ENCODE measurements at places on chromosomes 7 and 10.

DNA sequence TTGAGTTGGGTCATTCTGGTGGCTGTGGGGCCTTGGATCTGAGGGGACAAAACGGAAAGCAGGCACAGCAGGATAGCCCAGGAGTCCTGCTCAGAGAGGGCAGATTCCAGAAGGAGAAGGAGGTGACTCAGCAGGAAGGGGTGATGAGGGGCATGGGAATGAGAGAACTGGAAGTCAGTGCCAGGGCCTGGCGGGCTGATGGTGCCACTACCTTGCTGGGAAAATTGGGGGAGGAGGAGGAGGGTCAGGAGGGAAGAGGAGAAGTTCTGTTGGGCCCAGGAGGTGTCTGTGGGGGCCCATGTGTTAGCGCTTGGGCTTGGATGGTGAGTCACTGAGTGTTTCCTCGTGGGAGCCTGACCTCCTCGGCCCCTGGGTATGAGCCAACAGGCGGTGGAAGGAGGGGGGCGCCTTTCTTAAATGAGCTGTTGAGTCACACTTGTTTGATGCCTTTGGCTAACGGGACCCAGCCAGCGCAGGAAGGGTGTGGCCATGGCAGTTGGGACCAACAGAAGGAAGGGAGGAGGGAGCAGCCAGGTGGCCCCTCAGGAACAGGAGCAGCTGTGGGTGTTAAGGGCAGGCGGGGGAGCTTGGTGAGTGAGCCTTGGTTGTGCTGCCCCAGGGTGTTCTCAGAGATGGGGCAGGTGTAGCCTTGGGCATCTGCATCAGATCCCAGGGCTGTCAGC lies 130.0 kb upstream of the BTBD16 start:
- DNase-seq: peak; percentile 85

GRCh38 chr10:71806704-71807556 lies 33.6 kb upstream of the VSIR start:
- no peak for DNase-seq

DNA sequence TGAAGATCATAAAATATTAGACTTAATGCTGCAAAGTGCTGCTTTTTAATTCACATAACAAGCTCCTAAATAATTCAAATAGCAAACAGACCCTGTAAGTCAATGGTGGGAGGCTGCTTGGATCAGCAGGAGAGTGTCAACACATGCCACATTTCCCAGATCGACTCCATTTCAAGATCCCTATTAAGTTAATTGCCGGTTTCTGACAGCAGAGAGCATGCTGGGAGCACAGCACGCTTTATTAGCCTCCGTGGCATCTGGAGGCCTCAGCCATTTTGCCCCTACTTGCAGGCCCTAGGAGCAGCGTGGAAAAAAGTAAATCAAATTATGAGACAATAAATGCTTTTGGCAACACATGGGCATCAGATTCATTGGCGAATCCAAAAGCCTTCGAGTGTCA lies 201.0 kb downstream of the EMX2 start:
- DNase-seq: no peak

GRCh38 chr7:140867467-140868462 lies 57.0 kb downstream of the BRAF start:
- DNase-seq: no peak

DNA sequence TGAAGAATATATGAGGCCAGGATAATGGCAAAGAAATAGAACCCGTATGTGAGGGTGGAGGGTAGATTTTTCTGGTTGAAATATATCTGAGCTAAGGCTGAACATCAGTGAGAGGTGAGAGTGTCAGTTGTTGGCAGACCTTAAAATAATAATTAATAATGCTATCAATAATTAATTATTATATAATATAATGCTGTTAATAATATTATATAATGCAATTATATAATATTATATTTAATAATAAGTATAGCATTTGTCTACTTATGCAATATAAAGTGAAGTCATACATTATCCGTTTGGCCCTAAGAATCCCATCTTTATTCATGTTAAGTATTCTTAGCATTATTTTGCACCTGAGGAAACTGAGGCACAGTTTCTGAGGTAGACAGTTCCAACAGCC lies 269.9 kb upstream of the FZD8 start:
- DNase-seq: no peak

GRCh38 chr10:43322769-43323168 lies 48.7 kb upstream of the FXYD4 start:
- DNase-seq: peak; percentile 83

- no peak for DNase-seq
Observed at GRCh38 chr7:136900005-136900404, 31.6 kb downstream of the CHRM2 start.

GRCh38 chr7:94957061-94957460 lies 49.7 kb downstream of the PPP1R9A start:
- DNase-seq: no peak

- DNase-seq: no peak
Observed at GRCh38 chr7:85583131-85583953, 396.5 kb upstream of the SEMA3D start.

DNA sequence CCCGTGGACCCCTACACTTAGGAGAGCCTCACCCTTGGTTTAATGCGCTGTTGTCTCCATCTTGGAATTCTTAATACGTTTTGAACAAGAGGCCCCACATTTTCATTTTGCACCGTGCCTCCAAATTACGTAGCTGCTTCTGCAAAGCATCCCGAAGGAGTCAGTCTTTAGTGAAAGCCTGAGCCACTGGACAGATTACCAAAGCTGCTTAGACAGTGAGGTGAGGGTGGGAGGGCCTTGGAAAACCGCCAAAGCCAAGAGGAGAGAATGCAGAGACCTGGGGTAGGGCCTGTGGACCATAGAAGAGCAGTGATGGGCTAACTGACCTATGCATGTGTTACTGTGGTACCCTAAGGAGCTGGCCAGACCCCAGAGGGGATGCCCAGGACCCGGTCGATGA lies 4.2 kb upstream of the TCAF1 start:
- no peak for DNase-seq

- DNase-seq: no peak
Observed at GRCh38 chr10:71173466-71173865, 38.9 kb upstream of the UNC5B start.

DNA sequence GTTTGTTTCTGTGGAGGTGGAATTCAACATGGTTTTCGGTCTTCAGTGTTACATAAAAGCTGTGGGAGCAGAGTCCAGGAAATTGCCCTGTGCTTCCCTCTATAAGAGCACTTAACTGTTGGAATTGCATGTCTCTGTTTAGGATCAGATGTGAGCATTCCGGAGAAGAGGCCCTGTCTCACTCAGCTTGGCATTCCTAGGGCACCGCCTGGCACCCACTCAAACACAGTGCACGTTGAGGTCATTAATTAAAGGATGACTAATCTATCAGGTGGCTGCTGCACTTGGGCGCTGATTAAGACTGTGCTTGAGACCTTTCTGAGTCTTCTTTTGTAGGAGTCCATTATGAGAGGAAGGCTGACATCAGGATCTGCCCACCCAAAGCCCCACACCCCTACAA lies 82.8 kb upstream of the VIPR2 start:
- peak; percentile 44 for DNase-seq

- DNase-seq: no peak
Observed at GRCh38 chr7:1210321-1210978, 22.2 kb upstream of the UNCX start.

DNA sequence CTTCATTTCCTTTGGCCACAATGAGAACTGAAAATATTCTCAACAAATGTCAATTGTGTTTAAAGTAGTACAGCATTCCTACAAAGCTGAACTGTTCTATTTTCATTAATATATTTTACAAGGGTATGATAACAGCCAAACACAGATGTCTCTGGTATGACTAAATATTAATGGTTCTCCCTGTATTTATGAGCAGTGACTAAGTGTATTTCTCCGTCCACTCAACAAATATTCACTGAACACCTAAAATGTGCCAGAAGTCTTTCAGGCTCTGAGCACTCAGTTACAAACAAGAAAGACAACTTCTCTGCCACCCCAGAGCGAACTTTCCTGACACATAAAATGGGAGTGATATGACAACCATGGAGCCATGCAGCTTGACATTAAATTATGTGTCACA lies 135.6 kb downstream of the VPS41 start:
- DNase-seq: no peak

DNA sequence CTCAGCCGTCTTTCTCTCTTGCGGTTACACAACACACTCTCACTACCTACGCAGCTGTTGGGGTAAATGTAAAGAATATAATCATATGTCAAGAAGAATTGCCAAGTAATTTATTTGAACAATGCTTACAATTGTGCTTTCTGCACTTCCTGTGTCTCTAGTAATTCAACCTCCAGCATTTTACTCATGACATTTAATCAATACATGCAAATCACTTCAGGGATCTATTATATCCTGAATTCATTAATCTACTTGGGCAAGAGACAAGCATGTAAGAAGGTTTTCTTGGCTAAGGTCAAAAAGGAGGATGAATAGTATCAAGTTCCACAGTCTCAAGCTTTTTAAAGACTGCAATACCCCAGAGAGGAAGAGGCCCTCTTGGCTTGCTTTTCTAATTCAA lies 562.9 kb upstream of the ADARB2 start:
- no peak for DNase-seq

DNA sequence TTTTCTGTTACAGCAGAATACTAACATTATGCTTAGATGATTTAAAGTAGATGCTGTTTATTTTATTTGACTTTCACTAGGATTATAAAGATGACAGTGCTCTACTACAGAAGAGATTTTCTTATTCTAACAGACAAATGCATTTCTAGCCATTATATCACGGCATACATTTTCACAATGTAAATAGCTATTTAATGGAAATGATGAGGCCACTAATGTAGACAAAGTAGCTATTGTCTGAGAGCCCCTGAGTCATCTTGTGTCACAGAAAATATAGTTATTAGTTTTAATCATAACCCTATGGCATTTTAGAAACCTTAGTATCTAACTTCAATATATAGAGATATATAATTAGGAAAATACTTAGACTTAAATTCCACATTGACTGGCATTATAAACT lies 158.0 kb upstream of the AHR start:
- no peak for DNase-seq

DNA sequence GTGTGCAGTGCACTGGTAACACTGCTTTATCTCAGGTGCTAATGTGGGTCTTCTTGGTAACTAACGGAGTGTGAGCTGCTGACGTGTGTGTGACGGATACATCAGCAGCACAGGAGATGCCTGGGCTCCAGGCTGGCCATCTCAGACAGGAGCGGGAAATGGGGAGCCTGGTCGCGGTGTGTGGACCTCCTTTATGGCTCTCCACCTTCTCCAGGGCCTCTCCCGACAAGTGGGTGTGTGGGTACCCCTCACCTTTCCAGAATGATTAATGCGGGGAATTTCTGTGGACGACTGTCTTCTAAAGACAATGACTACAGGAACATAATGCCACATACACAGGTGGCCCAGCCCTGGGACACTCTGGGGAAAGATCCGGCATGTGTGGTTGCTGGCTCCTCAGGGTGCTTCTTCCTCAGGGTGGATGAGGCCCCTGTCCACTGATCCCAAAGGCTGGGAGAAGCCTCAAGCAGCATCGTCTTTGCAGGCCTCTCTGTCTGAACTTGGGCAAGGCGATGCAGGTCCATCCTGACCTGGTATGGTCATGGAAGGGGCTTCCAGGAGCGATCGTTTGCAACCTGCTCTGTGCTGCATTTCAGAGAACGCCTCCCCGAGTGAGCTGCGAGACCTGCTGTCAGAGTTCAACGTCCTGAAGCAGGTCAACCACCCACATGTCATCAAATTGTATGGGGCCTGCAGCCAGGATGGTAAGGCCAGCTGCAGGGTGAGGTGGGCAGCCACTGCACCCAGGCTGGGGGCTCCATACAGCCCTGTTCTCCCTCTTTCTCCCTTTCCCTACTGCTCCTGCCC lies 20.3 kb upstream of the CSGALNACT2 start:
- DNase-seq: no peak

- no peak for DNase-seq
Observed at GRCh38 chr7:133582766-133583523, 330.1 kb downstream of the EXOC4 start.
